GM19239 (cell line): ENCODE measurements at places on chromosomes 4 and X.

- no peak for DNase-seq
Observed at GRCh38 chrX:18348047-18348446, 6.4 kb downstream of the SCML2 start.

- DNase-seq: no peak
Observed at GRCh38 chrX:12315526-12315925, 177.3 kb downstream of the FRMPD4 start.

DNA sequence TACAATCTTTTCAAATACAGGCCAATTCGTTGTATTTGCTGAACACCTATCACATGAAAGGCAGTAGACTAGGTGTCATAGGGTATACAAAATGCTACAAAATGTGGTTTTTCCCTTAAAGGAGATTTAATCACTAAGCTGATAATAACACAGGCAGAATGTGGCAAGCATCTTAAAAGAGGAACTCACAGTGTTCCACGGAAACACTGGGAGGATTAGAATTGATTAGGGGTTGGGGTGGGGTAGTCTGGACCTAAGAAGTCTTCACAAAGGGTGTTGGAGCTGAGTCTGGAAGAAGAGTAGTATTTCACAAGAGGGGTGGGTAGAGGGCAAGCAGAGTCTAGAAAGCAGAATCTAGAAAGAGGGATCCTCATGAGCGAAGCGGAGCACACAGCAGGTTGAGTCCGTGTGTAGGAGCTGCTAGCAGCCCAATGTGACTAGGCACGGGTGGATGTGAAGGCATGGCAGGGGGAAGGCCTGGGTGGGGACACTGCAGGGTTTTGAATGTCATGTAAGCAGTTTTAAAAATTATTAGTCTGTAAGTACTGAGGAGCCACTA lies 123.6 kb downstream of the MGST2 start:
- no peak for DNase-seq

GRCh38 chr4:30726090-30726675 lies 6.0 kb downstream of the PCDH7 start:
- no peak for DNase-seq

DNA sequence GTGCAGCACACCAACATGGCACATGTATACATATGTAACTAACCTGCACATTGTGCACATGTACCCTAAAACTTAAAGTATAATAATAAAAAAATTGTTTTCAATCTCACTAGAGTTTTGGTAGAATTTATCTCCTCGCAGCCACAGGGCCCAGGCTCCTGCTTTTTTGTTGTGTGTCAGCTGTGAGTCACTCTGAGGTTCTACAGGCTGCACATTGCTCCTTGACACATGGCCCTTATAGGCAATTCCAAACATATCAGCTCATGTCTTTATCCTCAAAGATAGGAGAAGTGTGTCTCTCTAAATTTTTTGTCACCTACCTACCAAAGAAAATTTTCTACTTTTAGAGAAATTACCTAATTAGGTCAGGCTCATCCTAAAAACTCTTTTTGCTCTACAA lies 252.1 kb upstream of the ADGRL3 start:
- DNase-seq: no peak

DNA sequence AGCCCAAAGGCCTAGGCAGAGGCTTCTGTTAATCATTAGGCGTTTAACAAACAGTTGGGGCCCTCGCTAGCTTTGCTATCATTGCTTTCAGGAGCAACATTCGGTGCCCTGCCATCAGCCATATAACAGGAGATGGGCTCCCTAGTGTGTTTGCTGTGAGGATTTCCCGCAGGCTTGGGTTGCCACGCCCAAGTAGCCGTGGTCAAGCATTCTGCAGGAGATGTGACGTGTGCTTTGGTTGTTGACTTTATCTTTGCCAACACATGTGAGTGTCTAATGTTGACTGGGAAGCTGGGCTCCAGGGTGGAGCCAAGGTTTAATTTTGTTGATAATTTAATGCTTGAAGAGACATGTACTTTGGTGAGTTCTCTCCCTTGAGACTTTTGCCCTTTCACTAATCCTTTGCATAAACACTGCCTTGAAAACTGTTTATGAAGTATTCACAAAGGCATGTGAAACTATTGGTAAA lies 184.6 kb upstream of the KIT start:
- no peak for DNase-seq

DNA sequence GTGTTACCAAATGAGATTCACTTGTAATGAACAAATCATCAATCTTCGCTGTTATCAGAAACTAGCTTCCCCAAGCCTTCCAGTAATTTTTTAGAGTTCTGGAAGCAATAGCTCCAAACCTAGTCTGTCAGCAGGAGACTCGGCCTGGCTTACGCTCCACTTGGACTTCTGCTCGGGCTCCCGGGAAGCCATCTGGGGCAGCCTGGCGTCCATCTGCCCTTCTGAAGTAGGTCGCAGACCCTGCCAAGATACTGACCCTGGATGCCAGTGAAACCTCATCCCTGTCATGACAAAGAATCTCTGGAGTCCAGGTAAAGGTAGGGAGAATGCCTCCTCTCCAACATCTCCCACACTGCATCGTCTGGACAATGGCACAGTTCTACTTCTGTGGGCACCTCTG lies 493.8 kb upstream of the ZFP42 start:
- no peak for DNase-seq

DNA sequence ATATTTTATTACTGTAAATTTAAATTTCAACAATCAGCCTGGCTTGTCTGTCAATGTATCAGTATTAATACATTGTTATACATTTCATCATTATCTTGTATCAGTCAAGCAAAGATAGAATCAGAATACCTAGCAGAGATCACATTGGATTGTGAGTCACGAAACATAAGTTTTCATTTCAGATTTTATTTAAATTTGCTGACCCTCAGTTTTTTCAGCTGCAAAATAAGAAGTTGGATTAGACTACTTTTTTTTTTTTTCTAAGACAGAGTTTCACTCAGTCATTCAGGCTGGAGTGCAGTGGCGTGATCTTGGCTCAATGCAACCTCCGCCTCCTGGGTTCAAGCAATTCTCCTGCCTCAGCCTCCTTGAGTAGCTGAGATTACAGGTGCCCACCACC lies 33.4 kb upstream of the NKX3-2 start:
- no peak for DNase-seq
